ENCODE measurements at places on chromosomes 12 and 14. TPM values are rescaled to one million over a fixed set of nuclear protein-coding genes. Genes with fewer than 3 reads are reported as not detected.

- no peak for DNase-seq
These were observed 55.2 kb downstream of the SIX1 start for GRCh38 chr14:60594062-60594461.

- no peak for DNase-seq
These were observed 4.5 kb upstream of the TBC1D30 start for GRCh38 chr12:64819816-64820402.

GRCh38 chr12:113097716-113098440, 37.7 kb downstream of the RASAL1 start:
- no peak for DNase-seq

GRCh38 chr14:54756656-54757392, 145.8 kb downstream of the GCH1 start:
- DNase-seq, result no peak

DNA sequence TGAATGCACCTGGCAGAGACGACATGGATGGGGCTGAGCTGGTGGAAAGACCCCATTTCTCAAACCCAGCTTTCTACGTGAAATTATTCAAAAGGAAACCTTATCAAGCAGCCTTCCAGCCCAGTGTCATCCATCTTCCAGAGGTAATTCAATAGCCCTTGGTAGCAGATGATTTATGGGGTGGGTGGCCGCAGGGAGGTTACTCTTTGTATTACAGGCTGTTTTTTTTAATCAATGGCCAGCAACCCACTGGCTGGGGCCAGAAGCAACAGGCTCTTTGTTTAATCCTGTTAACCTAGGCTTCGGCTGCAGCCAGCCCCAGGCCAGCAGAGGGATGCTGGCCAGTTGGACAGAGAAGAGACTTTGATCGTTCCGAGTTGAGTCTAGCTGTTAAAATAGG, 139.8 kb upstream of the SRRM4 start:
- DNase-seq, result no peak

GRCh38 chr14:92654239-92654901, 94.1 kb downstream of the LGMN start:
- DNase-seq, result no peak

GRCh38 chr12:122040579-122041386, 19.1 kb downstream of the BCL7A start:
- no peak for DNase-seq

GRCh38 chr14:35949920-35950513, 123.9 kb downstream of the BRMS1L start:
- DNase-seq, result no peak

DNA sequence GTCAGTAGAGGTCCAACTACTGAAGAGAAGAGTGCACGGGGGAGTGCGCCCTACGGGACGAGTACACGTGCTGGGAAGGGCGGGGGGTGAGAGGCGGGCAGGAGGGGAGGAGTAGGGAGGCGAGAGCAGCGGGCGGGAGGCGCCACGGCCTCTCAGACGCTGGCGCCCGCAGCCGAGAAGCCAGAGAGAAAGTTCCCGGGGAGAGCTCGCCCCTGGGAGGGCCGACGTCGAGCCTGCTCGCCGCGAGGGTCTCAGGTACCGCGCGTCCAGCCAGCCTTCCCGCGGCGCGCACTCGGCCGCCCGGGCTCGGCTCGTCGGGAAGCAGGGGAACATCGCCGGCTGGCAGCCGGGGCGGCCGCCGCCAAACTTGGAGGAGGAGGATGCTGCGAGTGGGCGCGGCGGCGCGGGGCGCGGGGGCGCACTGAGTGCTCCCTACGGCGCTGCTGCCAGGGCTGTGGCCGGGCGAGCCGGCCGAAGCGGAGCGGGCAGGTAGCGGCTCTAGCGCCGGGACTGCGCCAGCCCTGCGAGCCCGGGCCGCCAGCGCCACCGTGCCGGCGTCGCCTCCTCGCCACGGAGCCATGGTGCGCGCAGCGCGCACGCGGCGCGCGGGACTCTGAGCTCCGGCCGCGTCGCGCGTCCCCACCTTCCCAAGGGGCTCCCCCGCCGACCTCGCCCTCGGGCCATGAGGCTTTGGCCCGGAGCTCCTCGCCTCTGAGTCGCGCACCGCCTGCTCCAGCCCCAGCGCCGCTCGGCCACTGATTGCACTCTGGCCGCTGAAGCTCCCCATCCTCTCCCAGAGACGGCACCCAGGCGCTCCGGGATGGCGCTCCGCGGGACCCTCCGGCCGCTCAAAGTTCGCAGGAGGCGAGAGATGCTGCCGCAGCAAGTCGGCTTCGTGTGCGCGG, at the start of gene SLC24A4:
TSS of gene SLC24A4 (plus strand) at position 155 of the 905 bp plus-strand sequence. CDS start at position 821, 666 bp downstream.
- no peak for DNase-seq

DNA sequence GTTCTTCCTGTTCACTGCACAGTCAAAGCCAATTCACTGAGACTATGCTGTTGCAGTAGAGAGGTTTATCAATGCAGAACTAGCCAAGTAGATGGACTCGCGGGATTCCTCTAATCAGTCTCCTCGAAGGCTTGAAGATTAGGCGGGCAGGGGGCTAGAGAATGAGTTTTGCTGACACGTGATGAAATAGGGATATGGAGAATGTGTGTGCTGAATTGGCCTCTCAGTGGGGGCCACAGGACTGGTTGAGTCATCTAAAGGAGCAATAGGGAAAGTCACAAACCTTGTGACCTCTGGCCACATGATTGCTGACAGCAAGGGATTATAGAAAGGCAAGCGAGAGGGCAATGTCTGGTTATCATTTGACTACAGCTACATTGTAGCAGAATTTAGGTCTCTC, 12.7 kb downstream of the MIPOL1 start:
- DNase-seq, result no peak

DNA sequence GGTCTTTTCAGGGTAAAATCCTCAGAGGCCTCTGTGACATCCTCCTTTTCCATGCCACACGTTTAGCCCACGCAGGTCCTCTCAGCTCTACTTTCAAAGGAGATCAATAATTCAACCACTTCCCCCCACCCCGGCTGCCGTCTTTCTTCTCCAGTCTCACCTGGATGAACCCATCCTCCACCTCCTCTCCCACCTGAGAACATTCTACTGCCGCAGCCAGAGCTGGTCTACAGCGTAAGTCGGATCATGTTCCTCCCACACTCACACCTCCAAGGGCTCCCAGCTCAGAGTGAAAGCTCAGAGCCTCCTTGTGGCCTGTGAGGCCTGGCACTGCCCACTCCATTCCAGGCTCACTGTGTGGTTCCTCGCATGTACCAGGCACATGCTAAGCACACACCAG, 246.6 kb downstream of the CHST11 start:
- no peak for DNase-seq

DNA sequence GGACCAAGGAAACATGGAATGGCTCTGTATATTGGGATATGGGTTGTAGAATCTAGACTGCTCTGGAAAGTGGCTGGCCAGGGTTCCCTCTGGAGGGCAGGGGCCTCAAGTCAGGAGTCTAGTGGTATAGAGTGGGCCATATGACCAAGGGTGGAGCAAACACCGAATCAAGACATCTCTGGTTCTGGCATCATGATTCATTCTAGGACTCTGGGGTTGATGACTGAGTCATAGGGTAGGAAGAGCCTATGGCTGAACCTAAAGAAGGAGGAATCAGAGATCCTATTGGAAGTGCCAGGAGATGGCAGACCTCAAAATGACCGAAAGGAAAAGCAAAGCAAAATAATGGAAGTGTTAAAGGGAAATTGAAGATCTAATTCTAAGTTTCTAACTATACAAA, 356.4 kb upstream of the PRICKLE1 start:
- no peak for DNase-seq

The PTHLH gene
- 0.86 TPM for total RNA-seq

The PTPRB gene
- 28.6 TPM for total RNA-seq

The CACNA1C gene
- total RNA-seq, result 30.1 TPM

The SOCS4 gene
- 29.2 TPM for total RNA-seq

The FGF6 gene
- total RNA-seq, result not detected

The MIPOL1 gene
- total RNA-seq, result 30.8 TPM

The KRT71 gene
- total RNA-seq, result not detected

The CLEC4D gene
- not detected for total RNA-seq

Measured in ureter (tissue), 1 donor.